Hippocampal formation (tissue), 2 donors: ENCODE measurements at places on chromosomes 12 and 14.
A peak's percentile ranks its signal among the peaks of the same experiment; 100 is the strongest.

DNA sequence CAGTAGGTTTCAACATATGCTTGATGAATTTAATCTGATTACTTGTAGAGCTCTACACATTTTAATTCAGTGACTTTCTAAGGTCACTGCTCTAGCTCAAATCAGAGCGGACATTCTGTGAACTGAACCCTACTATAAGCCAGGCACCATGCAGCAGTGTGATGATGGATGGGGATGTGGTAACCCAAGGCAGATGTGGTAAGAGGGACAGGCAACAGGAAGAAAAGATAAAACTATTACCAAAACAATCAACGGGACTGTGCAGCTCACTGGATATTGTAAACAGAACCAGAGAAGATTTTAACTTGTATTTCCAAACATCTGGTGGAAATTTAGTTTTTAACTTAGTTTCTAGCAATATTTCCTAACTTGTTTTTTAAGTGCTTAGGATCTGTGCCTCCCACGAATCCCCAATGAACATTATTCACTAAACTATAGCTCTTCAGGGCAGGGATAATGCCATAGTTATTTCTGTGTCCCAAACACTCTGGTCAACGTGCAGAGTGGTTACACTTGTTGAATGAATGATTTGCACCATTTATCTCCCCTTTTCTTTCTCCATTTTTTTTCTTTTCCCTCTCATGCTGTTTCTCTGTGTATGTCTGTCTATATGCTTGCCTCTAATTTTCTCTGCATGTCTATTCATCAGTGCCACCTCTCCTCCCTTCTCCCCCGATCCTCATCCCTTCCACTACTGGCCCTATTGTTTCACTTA lies 3.0 kb downstream of the ERO1A start:
- no peak for DNase-seq

- no peak for DNase-seq
Observed at GRCh38 chr12:75888399-75888798, 143.2 kb downstream of the PHLDA1 start.

GRCh38 chr14:60905923-60906322 lies 75.0 kb downstream of the TRMT5 start:
- DNase-seq: no peak

- no peak for DNase-seq
Observed at GRCh38 chr12:106709068-106709511, 65.4 kb upstream of the RIC8B start.

- no peak for DNase-seq
Observed at GRCh38 chr12:128612150-128612850, 211.5 kb downstream of the SLC15A4 start.

DNA sequence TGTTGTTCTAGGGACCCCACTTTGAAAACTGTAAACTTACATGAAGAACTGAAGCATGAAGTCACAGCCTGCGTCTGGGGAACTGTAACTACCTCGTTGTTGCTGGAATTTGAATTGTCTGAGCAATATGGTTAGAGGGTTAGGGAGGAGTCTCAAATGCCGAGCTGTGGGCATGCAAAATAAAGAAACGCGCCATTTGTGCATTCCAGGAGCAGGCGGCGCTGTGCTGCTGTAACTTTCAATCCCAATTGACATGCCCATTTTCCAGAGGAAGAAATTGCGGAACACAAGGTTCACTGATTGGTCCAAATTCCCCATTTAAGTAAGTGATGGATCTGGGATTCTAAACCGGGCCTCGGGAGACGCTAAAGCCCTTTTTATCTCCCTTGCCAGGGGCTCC lies 61.3 kb downstream of the ZNF664 start:
- DNase-seq: no peak

- no peak for DNase-seq
Observed at GRCh38 chr14:98368221-98368620, 903.8 kb downstream of the BCL11B start.

GRCh38 chr14:23640524-23641141 lies 4.5 kb downstream of the DHRS2 start:
- no peak for DNase-seq

DNA sequence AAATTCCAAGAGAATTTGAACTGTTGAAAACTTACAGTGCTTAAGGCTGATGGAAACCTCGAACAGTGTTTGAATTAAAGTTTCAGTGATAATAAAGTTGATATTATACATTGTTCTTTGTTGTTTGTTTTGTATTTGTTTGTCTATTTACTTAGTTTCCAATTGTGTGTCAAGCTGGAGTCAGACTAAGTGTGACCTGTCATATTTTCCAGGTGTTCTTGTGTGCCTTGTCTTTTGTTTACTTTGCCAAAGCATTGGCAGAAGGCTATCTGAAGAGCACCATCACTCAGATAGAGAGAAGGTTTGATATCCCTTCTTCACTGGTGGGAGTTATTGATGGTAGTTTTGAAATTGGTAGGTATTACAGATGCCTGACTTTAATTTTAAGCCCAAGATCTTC lies 6.0 kb downstream of the SLCO1C1 start:
- no peak for DNase-seq

GRCh38 chr12:46185686-46186085 lies 83.2 kb downstream of the SLC38A1 start:
- DNase-seq: no peak

DNA sequence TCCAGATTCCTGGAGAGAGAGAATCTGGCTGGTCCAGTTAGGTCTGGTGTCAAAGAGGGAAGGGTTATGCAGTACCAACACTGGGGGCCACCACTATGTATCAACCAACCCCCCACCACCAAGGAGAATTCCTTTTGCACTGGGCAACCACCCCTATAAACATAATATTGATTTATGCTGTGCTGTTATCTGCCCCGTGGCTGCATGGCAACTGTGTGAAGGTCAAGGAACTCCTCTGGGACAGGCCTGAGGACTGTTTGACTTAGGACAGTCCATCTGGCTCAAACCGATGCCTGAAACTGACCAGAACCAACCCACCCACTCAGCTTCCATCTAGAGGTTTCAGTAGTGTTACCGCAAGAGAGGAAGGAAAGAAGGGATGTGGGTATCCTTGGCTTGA lies 20.5 kb downstream of the PLEKHH1 start:
- DNase-seq: no peak

GRCh38 chr12:59944177-59944576 lies 348.3 kb downstream of the SLC16A7 start:
- no peak for DNase-seq

DNA sequence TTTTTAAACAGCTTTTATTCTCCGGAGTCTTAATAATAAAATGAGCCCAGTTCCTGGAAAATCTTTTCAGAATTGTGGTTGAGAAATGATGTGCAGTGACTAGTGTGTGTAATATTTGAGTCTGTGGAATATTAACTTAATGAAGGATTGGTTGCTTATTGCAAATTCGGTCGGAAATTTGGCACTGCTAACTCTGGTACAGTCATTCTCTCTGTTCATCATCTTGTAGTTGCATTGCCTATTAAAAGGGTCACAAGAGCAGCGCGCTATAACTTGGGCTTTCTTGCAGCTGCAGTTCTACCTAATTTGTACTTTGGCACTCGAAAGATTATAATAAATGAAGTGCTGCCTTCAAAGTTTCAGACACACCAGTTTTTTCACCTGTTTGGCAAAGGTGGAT lies 146.0 kb downstream of the FLRT2 start:
- DNase-seq: no peak

DNA sequence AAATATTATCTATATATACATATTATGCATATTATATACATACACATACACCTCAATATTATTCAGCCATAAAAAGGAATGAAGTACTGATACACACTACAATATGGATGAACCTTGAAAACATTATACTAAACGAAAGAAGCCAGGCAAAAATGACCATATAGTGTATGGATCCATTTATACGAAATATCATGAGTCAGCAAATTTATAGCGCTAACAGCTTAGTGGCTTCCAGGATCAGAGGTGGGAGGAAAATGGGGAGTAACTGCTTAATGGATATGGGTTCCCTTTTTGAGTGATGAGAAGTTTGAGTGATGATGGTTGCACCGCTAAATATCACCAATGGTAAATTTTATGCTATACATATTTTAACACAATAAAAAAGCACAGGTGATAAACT lies 32.7 kb downstream of the PTGER2 start:
- DNase-seq: no peak

DNA sequence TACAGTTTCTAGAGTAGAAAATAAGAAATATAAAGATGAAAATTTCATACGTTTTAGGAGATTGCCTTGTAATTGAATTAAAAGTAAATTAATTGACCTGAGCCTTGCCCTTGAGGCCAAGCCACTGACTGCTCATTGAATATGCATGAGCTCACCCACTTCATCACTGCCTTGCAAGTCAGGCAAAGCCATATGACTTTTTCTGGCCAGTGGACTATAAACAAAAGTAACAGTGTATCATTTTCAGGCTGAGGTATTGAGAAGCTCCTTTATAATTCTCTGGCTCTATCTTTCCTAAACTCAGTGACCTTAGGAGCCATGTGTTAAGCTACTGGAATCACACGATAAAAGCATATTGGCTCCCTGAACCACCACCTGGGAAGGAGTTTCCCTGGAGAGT lies 369.3 kb downstream of the NUAK1 start:
- DNase-seq: no peak

GRCh38 chr14:85342858-85343607 lies 186.9 kb upstream of the FLRT2 start:
- DNase-seq: no peak

- no peak for DNase-seq
Observed at GRCh38 chr12:110821917-110822316, 24.9 kb upstream of the CCDC63 start.

- DNase-seq: no peak
Observed at GRCh38 chr14:21612324-21612723, 22.4 kb downstream of the OR10G2 start.

- DNase-seq: peak; percentile 6
Observed at GRCh38 chr12:73935817-73936216, 601.8 kb upstream of the ATXN7L3B start.
